ENCODE measurements at places on chromosomes 7 and 10.

GRCh38 chr7:101058355-101058754 lies 26.9 kb upstream of the TRIM56 start:
- DNase-seq: no peak

- DNase-seq: no peak
Observed at GRCh38 chr7:92626281-92626809, 36.2 kb upstream of the FAM133B start.

DNA sequence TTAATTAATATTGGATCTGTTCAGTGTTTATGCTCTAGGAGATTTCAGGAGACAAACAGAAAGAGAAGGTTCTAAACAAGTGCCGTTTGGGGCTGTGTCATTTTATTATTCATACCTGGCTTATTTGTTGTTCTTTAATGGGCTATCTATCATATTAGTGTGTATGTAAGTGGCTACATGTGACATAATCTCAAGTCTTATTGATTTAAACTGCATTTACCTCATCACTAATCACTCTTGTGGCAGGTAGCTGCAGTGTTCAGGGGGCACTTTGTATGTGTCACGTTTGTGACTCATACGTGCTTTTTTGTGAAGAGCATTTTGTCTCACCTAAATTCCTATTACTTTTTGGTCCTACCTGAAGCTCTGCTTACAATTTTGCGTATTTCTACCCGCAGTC lies 95.4 kb downstream of the EXOC4 start:
- no peak for DNase-seq

GRCh38 chr10:74314166-74314565 lies 163.1 kb downstream of the ADK start:
- no peak for DNase-seq

GRCh38 chr10:20185116-20185515 lies 368.9 kb downstream of the PLXDC2 start:
- DNase-seq: no peak

DNA sequence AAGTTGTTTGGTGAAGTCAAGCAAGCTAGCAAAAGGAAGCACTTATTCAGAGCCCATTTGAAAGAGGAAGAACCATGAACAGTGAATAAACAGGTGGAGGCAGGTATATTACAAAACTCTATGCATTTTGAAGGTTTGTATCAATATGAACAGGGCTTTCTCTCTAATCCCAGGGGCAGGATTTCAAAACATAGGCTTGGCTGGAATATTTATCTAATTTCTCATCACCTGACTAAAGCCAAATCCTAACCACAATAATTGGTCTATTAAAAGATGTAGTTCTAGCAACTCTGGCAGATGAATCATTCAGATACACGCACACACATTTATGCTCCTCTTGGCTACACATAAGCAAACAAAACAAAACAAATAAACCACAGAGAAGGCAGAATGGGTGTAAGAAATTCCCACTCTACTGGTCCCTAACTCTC lies 554.4 kb downstream of the INHBA start:
- no peak for DNase-seq

- DNase-seq: no peak
Observed at GRCh38 chr7:30379131-30379530, 94.7 kb downstream of the ZNRF2 start.

GRCh38 chr10:52172581-52172980 lies 141.5 kb upstream of the DKK1 start:
- DNase-seq: no peak

- DNase-seq: no peak
Observed at GRCh38 chr7:151853896-151854719, 22.8 kb downstream of the PRKAG2 start.

DNA sequence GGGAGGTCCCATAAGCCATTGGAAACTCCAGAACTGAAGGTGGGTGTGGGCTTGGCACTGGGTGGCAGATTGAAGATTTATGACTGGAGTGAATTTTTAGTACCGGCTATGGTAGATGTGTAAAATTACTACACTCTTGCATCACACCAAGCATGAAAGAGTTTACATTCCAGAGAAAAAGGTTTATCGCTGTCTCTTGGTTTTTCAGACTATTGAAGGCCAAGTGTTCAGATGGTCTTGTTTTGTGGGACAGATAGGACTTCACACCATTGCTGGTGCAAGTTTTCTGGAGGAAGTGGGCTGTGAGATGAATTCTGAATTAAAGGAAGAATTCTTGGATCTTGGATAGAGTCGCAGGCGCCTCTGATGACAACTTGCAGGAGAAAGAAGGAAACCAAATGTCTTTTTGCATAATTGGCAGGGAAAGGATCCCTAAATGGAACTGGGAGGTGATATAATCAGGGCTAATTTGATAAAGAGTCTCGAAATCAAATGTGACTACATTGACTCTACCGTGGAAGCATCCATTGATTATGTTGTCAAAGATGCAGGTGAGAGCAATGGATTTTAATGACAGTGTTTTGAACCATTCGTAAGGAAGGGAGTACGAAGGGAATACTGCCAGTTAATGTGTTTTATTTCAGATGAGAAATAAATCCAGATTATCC lies 14.2 kb upstream of the NMT2 start:
- DNase-seq: no peak

- DNase-seq: peak; percentile 78
Observed at GRCh38 chr7:155466814-155467733, 9.1 kb downstream of the EN2 start.

- no peak for DNase-seq
Observed at GRCh38 chr7:1676550-1677078, 6.5 kb downstream of the ELFN1 start.

GRCh38 chr7:156722043-156722826 lies 81.7 kb downstream of the RNF32 start:
- no peak for DNase-seq

GRCh38 chr10:98316661-98317060 lies 48.7 kb upstream of the LOXL4 start:
- DNase-seq: no peak

DNA sequence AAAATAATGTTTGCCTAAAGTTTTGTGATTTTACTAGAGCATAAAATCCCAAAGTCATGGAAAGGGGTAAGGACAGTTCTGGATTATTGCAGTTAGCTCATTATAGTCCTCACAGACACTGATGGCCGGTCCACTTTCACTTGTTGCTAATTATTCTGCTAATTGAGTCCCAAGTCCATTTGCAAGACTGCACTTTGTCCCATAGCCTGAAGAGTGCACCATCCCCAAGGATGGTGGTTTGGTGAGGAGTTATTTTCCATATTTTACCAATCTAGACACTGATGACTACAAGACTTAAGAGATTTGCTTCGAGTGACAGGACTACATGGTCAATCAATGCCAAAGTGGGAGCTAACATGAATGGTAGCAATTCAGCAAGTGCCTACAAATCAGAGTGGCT lies 181.8 kb upstream of the CACNA2D1 start:
- no peak for DNase-seq

DNA sequence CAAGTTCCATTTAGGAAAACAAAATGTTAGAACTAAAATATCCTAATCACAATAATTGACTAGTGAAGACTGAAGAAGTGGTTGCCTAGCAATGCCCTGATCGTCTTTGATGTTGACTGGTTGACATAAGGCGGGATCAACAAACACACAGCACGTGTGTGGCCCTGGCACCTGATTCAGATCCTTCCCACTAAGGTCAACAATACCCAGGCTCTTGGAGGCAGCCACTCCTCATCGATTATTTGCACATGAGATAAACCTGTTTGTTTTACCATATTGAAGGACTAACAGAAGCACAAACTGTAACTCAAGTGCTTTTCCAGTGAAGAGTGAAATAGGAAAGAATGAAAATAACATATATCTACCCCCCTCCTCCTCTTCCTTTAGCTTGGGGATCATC lies 15.6 kb downstream of the FANK1 start:
- DNase-seq: peak; percentile 52

DNA sequence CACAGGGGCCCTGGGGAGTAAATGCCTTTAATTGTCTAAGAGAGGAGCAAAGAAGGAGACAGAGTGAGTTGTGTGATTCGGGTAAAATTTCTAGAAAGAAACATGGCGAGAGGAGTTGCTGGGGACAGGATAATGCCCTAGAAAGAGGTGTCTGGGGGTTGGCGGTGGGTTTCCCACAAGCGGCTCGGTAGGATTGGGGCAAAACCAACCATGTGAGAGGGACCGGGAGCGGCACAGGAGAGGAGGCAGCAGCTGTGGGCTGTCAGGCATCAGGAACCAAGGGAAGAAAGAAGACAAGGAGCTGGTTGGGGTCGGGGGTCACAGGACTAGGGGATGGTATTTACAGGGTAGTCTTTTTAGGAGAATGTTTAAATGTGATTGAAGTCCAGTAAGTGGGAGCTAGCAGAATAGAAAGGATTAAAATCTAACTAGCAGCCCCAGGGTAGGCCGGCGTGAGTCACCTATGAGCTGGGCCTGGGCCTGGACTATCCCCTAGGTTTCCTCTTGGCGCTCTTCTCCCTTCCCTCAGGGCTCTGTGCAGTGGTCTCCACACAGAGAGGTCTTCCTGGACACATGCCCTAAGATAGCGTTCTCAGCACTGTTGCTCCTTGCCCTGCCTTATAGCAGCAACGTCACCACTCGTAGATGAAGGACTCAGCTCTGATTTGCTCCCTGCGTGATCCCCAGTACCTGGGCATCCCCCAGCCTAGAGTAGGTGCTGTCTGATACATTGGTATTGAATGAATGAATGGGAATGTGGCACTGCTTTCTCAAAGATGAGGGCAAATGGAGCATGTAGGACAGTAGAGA lies 32.6 kb downstream of the IKZF1 start:
- no peak for DNase-seq

DNA sequence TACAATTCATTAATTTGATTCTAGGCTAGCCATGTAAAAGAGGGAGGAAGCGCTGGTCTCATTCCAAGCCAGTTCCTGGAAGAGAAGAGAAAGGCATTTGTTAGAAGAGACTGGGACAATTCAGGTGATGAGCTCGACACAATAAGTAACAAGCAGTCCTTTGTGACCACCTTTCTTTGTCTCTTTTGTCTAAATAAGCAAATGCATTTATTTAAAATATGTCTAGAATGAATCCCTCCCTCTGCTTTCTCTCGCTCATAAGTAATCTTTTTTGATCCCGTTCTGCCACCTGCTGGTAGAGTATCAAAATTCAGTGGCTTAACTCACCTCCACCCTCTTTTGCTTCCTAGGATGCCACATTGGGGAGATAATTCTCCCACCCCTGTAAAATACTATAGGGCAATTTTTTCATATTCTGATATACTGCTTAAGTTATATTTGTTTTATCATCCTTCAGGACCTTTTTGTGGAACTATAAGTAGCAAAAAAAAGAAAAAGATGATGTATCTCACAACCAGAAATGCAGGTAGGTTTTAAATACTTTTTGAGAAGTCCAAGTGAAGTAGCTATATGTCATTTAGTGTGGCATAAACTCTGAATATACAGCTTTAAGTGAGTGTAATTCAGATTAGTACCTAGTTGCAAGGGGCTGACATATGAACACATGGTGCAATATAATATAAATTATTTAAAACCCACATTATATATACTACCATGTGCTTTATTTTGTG lies 91.5 kb downstream of the GSDME start:
- DNase-seq: peak; percentile 46

GRCh38 chr7:139304517-139304916 lies 36.6 kb upstream of the FMC1 start:
- no peak for DNase-seq

- DNase-seq: peak; percentile 29
Observed at GRCh38 chr7:35624299-35625186, 70.4 kb downstream of the HERPUD2 start.

- no peak for DNase-seq
Observed at GRCh38 chr7:130210181-130210935, 2.7 kb downstream of the SSMEM1 start.

- no peak for DNase-seq
Observed at GRCh38 chr7:157318015-157318706, 18.6 kb upstream of the DNAJB6 start.

DNA sequence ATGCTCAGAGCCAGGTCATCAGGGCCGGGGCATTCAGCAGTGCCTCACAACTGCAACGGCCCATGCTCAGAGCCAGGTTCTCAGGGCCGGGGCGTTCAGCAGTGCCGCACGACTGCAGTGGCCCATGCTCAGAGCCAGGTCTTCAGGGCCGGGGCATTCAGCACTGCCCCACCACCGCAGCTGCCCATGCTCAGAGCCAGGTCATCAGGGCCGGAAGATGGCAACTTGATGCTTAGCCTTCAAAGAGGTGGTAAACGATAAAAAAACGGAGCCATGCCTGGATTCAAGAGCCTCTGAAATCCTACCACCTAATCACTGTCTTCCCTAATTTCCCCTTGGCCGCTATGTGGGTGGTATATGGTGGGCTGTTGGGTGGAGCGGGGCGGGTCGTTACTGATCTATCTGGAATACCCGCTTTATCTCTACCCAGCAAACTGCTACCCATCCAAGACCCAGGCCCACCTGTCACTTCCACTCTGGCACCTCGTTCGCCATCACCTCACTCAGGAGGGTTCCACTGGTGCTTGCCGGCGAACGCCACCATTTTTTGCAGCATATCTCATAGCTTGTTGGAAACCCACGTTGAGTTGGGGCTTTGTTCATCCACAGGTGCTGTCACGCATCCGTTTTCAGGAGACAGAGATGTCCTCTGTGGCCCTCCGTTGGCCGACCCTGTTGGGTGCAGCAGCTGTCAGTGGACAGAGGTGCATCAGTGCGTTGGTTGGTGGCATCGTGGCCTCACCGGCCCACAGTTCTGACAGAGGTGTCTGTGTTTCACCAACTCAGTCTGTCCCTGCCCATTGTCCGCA lies 221.1 kb downstream of the EBF3 start:
- no peak for DNase-seq

DNA sequence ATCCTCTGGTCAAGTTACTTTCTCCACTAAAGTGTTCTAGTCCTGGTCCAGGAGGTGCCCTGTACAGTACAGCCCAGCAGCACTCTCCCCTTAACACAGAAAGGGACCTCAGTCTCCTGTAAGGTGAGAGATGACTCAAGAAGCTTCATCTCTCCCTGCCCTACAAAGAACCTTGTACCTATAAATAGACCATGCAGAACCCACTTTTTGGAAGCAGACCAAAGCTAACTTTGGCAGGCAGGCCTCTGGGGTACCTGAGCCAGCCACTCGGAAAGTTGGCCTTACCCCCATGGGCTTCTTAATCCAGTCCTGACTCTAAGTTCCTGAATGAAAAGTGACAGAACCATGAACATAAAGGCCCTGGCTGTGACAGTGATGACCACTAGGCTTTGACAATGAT lies 454.8 kb downstream of the KCNMA1 start:
- no peak for DNase-seq

GRCh38 chr10:83343676-83344075 lies 795.6 kb upstream of the GHITM start:
- no peak for DNase-seq

DNA sequence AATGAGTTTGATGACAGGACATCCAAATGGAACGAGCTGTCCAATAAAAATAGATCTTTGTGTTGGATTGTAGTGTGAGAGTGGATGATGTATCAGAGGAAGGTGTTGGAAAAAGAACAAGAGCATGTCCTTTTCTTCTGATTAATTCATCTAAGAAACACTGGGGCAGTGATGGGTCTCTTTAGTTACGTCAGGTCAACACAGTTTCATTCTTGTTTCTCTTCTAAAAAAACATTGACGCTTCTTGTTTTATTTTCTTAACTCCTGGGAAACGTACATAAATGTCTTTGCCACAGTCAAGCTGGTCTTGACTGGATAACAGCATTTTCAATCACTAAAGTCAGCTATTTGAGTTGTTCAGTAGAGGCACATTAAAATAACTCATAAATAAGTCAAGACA lies 67.0 kb downstream of the PPP1R9A start:
- DNase-seq: no peak
